Activated T-cell treated with anti-CD3 and anti-CD28 coated beads, Interleukin-2, amount 50 U/mL, for 72 hours (primary cell): ENCODE measurements at places on chromosomes 2 and 18. TPM values are rescaled to one million over a fixed set of nuclear protein-coding genes. Genes with fewer than 3 reads are reported as not detected.

DNA sequence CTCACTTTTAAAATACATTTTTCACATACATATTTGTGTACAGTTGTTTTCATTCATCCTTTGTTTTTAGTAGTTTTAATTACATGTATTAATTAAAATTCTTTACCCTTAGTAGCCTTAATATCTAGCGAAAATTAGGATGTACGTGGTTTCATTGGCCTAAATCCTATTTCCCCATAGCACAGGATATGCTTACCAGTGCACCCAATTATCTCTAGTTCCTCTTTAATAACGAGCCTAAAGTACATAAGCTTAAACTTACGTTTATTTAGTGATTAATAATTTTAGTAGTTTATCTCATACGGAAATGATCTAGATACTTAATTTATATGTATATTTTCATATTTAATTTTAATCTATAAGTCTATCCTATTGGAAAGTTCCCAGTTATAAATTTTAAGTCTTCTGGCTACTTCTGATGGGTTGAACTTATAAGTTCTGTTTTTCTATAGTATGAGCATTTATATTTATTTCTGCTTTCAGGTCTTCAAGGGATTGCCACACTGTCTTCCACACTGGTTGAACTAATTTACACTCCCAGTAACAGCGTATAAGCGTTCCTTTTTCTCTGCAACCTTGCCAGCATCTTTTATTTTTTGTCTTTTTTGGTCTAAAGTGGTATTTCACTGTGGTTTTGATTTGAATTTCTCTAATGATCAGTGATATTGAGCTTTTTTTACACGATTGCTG lies 21.4 kb upstream of the RUFY4 start:
- no peaks in the 10 kb centered on the region for H3K4me1 ChIP-seq
- H3K4me3 ChIP-seq = no peak overlapping the region
- DNase-seq = no peak
- H3K27ac ChIP-seq = no peak overlapping the region
- no peaks in the 10 kb centered on the region for H3K36me3 ChIP-seq
- H3K27me3 ChIP-seq = peaks cover 11% of the 10 kb centered on the region

- DNase-seq = no peak
- no peaks in the 10 kb centered on the region for H3K4me1 ChIP-seq
- no peak overlapping the region for H3K4me3 ChIP-seq
These were observed 613.1 kb downstream of the ZEB2 start for GRCh38 chr2:143906850-143907249.

DNA sequence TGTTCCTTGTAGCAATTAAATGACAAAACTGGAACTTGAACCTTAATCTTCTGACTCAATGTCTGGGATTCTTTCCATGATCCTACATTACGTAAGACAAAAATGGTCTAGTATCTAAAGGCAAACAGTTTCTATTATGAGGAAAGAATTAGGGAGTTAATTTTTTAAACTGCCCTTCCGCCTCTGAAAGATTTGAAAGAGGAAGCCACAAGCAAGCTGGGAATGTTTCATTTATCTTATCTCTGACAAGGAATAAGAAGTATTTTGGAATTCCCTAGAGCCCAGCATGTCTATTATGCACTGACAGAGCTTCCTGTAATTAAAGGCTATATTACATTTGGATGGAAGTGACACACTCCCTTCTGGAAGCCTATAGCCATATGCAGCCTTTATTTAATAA lies 558.8 kb upstream of the CDH2 start:
- no peaks in the 10 kb centered on the region for H3K4me1 ChIP-seq
- no peaks in the 10 kb centered on the region for H3K27me3 ChIP-seq
- no peak overlapping the region for H3K4me3 ChIP-seq
- no peak overlapping the region for H3K27ac ChIP-seq

Gene AQP12A
- not detected for total RNA-seq

Gene NT5DC4
- 1.2 TPM for total RNA-seq
